ENCODE measurements at places on chromosomes 11 and 22. TPM values are rescaled to one million over a fixed set of nuclear protein-coding genes. Genes with fewer than 3 reads are reported as not detected.

The DDX10 gene
- 7.2 TPM for total RNA-seq

The CD3E gene
- not detected for total RNA-seq

The CD3D gene
- not detected for total RNA-seq

The SLC29A2 gene
- total RNA-seq = 5.2 TPM

The INPP5J gene
- total RNA-seq = 5.2 TPM

The MMP11 gene
- 117 TPM for total RNA-seq

The CNTF gene
- 0.49 TPM for total RNA-seq

The OR5AK2 gene
- not detected for total RNA-seq

The SLC1A2 gene
- total RNA-seq = not detected

The C11orf52 gene
- total RNA-seq = 5.2 TPM

The OR51B5 gene
- total RNA-seq = not detected

The ARHGAP42 gene
- total RNA-seq = 21.7 TPM

The OR4D9 gene
- not detected for total RNA-seq

The PLEKHB1 gene
- 0.81 TPM for total RNA-seq

The ALDH3B2 gene
- total RNA-seq = not detected

The IL10RA gene
- not detected for total RNA-seq

The MS4A12 gene
- total RNA-seq = not detected

The MS4A4E gene
- not detected for total RNA-seq

The APOA4 gene
- total RNA-seq = not detected

The ANGPTL5 gene
- total RNA-seq = not detected

The C11orf21 gene
- not detected for total RNA-seq

The PACSIN3 gene
- 30.0 TPM for total RNA-seq

The BUD13 gene
- total RNA-seq = 7.1 TPM

The PTDSS2 gene
- 46.6 TPM for total RNA-seq

The ZNF70 gene
- 2.8 TPM for total RNA-seq

The C22orf42 gene
- total RNA-seq = not detected

The SCGB1A1 gene
- not detected for total RNA-seq

The SLC5A1 gene
- total RNA-seq = not detected

The SLC22A25 gene
- not detected for total RNA-seq

The C22orf31 gene
- total RNA-seq = not detected

The TMEM132A gene
- total RNA-seq = 142 TPM

Data from mesangial cell (primary cell).